BE2C (cell line): ENCODE measurements at places on chromosomes 7 and 10.

DNA sequence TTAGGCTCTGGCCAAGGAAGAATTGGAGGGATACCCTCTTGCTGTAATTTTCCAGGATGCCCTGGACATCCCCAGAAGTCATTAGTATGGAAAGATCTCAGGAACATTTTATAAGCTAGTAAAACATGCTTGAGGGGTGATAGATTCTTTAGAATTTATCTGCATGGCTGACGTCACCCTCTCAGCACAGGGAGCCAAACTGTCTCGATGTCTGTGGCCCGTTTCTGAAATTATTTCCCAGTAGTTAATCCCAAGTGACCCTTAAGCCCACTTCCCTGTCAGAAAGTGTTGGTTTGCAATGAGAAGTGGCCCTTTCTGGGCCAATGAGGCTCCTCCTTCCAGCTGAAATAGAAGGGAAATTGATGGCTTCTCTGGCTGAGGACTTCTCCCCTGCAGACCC is 184.5 kb upstream of the BMPER start:
- no peak for DNase-seq

GRCh38 chr10:26550774-26551526 is 112.8 kb downstream of the APBB1IP start:
- DNase-seq: no peak

DNA sequence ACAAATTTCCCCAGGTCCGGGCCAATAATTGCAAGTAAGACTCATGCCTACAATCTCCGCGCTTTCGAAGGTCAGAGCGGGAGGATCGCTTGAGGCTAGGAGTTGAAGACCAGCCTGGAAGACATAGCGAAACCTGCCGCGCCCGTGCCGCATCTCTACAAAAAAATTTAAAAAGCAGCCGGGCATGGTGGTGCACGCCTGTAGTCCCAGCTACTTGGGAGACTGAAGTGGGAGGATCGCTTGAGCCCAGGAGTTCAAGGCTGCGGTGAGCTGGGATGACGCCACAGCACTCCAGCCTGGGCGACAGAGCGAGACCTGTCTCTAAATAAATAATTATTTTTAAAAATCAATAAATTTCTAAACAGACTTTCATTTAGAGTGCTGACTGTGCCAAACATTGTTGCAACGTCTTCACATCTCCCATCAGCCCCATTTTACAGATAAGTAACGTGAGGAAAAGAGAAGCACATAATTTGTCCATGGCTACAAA is 494 bp upstream of the CFAP43 start:
- no peak for DNase-seq

- DNase-seq: no peak
Observed at GRCh38 chr10:104085801-104086400, at the start of gene COL17A1. COL17A1 (minus strand) TSS chr10:104085880; CDS start chr10:104080673, 5,207 bp downstream.

DNA sequence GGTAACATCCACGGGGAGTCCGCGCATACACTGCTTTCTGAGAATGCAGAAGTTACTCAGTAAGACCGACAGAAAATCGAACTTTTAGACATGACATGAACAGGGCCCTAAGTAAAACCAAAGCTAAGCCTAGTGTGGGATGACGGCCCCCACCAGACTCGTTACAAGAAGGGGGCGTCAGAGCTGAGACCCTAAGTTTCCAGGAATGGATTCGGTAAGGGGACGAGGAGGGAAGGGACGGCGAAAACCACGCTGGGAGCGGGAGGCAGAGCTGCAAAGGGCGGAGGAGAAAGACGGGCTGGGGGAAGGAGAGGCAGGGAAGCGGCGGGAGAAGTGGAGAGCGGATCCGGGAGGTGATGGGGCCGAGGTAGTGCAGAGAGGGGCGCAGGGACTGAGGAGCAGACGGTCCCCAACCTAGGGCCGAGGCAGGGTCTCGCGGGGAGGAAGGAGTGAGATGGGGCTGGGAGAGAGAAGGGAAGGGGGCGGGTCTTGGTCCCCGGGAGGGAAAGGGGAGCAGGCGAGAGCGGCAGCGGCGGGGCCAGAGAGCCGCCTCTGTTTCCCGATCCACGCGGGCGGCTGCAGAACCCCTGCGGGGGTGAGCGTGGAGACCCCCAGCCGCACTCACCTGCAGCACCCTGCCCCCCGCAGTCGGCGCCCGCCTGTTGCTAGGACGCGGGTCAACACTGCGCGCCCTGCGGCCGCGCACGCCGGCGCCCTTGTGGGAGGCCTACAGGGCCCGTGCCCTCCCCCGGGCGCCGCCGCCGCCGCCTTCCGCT is 513 bp downstream of the ODAD2 start:
- DNase-seq: no peak

DNA sequence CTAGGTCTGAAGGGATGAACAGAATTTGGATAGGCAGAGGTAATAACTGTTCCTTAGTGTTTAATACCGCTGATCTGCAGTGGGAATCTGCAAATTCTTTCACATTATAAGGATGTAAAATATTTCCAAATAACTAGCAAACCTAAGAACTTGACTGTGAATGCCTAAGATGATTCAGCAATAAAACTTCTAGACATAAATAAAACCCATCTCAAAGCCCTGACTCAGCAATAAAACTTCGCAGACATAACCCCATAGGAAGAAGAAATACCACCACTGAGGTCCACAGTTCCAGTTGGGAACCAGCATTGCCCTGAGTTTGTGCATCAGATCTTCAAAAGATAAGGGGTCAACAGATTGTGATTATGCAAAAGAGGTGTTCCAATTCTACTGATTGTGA is 354.2 kb downstream of the GFRA1 start:
- DNase-seq: no peak

GRCh38 chr7:50197549-50197948 is 104.5 kb upstream of the ZPBP start:
- peak; percentile 30 for DNase-seq

- DNase-seq: no peak
Observed at GRCh38 chr7:43076189-43076605, 36.2 kb upstream of the HECW1 start.

DNA sequence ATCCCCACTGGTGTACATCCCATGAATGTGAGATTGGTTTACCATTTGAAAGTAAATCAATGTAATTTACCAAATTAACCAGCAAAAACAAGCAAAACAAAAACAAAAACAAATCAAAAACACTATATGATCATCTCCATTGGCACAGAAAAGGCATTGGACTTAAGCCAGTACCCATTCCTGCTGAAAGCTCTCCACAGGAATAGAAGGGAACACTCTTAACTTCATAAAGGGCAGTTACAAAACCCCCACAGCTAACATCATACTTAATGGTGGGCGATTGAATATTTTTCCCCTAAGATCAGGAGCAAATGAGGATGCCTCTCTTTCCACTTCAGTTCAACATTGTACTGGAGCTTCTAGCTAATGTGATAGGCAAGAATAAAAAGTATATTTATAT is 34.1 kb downstream of the PRKG1 start:
- no peak for DNase-seq

DNA sequence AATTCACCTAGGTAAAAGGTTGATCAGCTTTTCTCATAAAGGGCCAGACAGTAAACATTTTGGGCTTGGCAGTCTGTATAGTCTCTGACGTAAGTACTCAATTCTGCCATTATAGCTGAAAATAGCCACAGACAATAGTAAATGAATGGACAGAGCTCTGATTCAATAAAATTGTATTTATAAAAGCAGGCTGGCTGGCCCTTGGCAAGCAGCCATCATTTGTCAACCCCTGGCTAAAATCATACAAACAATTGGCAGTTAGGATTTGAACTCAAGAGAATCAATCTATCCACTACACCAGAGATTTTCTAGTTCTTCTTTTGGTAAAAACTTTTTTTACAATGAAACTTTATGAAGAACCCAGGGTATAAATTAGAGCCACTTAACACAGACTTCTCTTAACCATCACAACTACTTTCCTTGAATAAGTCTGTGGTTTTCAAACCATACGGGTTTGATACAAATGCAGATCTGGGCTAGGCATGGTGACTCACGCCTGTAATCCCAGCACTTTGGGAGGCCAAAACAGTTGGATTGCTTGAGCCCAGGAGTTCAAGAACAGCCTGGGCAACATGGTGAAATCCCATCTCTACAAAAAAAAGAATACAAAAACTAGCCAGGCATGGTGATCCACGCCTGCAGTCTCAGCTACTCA is 124.5 kb downstream of the SLC16A9 start:
- peak; percentile 40 for DNase-seq

DNA sequence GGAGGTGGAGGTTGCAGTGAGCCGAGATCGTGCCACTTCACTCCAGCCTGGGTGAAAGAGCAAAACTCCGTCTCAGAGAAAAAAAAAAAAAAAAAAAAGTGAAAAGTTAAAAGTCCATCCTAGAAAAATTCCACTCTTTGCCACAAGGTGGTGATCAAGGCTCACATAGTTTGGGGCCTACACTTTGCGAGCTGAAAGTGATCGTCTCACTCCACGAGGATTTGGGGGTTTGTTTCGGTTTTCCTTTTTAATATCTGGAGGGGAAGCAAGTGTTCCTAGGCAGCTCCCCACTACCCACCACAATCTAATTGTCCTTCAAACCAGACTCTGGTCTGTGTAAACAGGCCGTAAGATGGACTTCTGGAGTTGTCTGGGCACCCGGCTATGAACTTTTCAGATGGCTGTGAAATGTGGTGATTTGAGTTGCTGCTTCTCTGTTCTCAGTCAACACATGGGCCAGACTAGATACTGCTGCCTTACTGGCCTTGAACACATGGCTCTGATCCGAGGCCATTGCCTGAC is 27.1 kb downstream of the PRLHR start:
- DNase-seq: peak; percentile 61

DNA sequence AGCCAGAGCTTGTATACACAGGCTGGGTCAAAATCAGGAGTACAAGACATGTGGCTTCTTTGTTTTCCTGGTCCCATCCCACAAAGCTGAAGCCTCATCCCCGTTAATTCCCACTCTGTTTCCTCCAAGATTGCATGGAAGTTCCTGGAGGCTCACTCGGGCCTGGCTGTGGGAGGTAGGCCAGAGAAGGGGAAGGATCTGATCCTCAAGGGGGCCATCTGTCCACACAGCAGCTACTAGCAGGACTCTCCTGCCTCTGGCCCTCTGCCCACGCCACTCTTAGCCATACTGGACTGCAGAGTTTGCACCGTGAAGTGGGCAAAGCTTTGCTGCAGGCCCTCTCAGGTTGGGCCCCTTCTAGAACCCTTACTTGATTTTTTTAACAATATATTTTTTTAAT is 160.6 kb downstream of the FGFR2 start:
- DNase-seq: peak; percentile 39

GRCh38 chr10:49700997-49701396 is 21.5 kb downstream of the C10orf53 start:
- DNase-seq: no peak

GRCh38 chr7:105911961-105912575 is 35.7 kb upstream of the ATXN7L1 start:
- DNase-seq: no peak

- no peak for DNase-seq
Observed at GRCh38 chr7:131096267-131096927, 231.3 kb upstream of the MKLN1 start.

- no peak for DNase-seq
Observed at GRCh38 chr10:55966101-55966500, 395.0 kb downstream of the ZWINT start.

GRCh38 chr10:6141296-6142151 is 52.7 kb downstream of the RBM17 start:
- DNase-seq: peak; percentile 22

- peak; percentile 52 for DNase-seq
Observed at GRCh38 chr7:74174606-74175082, 488 bp downstream of the EIF4H start.

DNA sequence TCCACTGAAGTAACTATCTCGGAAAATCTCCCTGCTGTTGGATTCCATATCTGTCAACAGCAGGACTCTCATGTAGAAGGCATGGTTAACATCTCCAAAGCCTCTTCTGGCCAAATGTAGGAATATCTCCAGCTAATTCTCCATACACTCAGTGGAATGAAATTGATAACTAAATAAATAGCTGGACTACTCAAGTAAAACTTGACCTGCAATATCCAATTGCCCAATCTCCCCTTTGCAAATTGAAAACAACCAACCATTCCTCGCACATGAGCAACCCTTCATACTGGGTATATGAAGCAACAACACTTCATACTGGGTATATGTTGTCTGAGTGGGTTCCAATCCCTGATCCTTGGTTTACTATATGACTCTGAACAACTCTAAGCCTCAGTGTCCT is 105.4 kb upstream of the KMT2E start:
- no peak for DNase-seq
